HepG2 (cell line): ENCODE measurements at places on chromosomes 1 and 21.

- no peak for DNase-seq
Measured at GRCh38 chr21:27806281-27806680, 839.4 kb upstream of the ADAMTS5 start.

GRCh38 chr1:39896909-39897685, 4.6 kb downstream of the MYCL start:
- DNase-seq, result no peak

- no peak for DNase-seq
Measured at GRCh38 chr1:54329312-54330003, 76.7 kb downstream of the SSBP3 start.

- no peak for DNase-seq
Measured at GRCh38 chr1:63651161-63651701, 58.0 kb downstream of the PGM1 start.

DNA sequence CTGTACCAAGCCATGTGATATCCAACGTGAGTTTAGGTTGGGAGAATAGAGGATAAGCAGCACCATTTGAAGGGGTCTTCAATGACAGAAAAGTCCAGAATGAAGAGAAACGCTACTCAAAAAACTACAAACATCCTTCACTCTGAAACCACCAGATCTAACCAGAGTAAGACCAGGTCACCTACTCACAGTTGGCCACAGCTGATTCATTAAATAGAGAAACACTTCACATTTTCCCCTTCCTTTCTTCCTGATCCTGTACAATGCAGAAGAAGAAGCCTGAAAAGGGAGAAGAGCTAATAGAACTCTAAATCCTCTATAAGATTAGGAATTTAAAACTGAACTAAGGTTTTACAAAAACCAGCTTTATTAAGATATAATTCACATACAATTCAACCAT, 19.4 kb upstream of the SETDB1 start:
- DNase-seq, result no peak

DNA sequence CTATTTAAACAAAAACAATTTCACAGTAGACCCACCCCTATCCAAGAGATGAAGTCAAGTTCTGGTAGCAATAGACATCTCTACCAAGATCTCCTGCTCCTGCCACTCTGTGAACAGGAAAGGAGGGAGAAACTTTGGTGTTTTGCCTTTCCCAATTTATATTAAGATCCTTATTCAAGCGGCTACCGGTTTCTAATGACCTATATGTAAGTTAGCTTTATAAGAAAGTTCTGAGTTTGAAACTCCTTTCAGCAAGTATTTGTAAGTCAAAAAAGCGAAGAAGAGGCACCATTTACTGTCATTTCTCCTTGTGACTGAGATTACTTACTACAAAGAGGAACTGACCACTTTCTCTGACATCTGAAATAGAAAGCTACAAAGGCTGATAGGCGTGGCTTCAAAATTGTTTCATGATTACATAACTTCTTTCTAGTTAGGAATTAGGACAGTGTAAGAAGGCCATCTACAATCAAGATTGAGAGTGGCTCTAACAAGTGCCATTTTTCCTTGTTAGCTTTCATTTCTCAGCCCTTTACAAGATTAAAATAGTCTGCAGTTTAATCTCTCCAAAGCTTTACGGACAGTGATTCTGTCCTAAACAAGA, at the start of gene MNDA:
TSS of gene MNDA (plus strand) at position 448 of the 604 bp plus-strand sequence. CDS start 10,803 bp downstream, outside the sequence.
- DNase-seq, result no peak

DNA sequence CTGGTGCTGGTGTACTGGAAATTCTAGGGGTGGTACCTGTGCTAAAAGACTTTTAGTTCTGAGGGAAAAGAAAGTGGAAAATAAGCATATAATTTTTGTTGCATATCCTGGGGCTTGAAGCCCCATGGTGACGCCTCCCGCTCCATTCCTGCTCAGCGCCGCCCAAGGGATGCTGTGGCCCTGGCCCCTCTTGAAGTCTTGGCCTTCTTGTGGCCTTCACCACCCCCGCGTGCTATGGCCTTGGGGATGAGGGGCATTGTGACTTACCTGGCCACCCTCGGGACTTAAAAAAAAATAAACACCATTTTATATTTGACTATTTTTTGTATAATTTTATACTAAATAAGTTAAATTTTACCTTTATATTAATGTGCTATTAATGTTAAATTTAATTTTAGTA, 15.3 kb downstream of the IFI16 start:
- no peak for DNase-seq

DNA sequence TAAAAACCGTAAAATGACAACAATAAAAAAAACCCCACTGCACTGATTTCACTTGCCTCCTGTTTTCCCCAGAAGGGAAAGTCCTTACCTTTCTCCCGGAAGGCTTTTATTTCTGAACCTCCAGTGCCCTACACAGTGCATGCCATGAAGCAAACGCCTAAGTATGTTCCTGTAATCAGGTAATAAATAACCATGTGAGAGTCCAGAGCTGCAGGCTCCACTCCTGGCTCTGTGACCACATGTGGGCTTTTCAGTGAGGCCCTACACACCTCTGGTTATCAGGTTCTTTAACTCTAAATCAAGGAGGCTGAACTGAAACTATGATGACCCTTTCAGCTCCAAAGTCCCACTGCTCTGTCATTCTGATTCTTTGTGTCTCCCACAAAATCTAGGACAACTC, 20.8 kb upstream of the NR5A2 start:
- DNase-seq, result no peak

- no peak for DNase-seq
Measured at GRCh38 chr1:75172556-75172955, 38.4 kb downstream of the LHX8 start.

DNA sequence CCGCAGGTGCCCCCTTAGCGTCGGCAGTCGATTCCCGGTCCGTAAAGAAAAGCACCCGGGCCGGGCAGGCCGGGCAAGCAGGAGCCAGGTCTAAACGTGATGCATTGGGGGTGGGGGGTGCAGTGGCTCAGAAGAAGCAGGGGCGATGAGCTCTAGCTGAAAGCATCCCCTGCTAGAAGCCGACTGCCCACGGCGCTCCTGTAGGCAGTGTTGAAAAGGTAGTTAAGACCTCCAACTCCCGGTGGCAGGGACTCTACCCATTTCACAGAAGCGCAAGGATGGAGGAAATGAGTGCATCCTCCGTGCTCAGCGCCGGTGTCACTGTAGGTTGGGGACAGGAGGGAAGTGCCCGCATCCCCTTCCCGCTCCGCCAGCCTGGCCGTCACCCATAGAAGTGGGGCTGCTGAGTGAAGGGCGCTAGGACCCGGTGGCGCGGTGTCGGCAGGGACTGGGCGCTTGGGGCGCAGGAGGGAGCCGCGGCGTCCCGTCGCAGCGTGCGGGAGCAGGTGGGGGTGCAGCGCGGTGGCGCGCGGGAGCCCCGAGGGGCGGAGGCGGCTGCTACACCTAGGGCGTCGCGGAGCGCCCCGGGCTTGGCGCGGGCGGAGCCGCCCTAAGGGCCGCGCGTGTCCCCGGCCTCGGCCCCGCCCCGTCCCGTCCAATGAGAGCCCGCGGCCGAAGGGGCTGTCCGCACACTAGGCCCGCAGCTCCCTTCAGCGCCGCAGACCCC, at the start of gene WNT2B:
TSS of gene WNT2B (plus strand) at position 688 of the 727 bp plus-strand sequence. CDS start 298 bp downstream, outside the sequence.
- peak; percentile 6 for DNase-seq

- DNase-seq, result peak; percentile 13
Measured at GRCh38 chr1:182080955-182081582, 19.6 kb upstream of the ZNF648 start.

GRCh38 chr1:227788271-227789083, 27.0 kb upstream of the PRSS38 start:
- DNase-seq, result peak; percentile 29

DNA sequence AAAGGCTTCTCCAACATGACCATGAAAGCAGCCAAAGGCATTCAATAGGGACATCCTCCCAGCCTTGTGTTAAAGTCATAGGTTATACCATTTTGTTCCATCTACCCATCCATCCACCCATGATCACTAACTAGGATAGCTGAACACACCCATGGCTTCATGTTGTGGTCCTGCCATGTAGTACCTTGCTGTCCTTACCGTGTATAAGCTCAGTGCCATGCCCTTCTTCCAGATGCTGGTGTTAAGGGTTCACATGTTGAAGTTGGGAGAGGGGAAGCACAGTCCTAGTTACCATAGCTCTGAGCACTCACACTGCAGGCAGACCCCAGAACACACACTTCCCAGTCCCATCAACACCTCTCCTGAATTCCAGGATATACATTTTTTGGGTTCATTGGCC, 51.5 kb downstream of the ATP5PO start:
- no peak for DNase-seq

GRCh38 chr1:32894681-32895080, 6.5 kb downstream of the TMEM54 start:
- no peak for DNase-seq
